ENCODE measurements at places on chromosomes 7 and 10.

- ATAC-seq, result no peak
- H3K27ac ChIP-seq, result no peak overlapping the region
- H3K36me3 ChIP-seq, result no peaks in the 10 kb centered on the region
- no peak overlapping the region for H3K4me3 ChIP-seq
- H3K4me1 ChIP-seq, result no peaks in the 10 kb centered on the region
Observed at GRCh38 chr10:129860396-129860795, 103.7 kb downstream of the EBF3 start.

DNA sequence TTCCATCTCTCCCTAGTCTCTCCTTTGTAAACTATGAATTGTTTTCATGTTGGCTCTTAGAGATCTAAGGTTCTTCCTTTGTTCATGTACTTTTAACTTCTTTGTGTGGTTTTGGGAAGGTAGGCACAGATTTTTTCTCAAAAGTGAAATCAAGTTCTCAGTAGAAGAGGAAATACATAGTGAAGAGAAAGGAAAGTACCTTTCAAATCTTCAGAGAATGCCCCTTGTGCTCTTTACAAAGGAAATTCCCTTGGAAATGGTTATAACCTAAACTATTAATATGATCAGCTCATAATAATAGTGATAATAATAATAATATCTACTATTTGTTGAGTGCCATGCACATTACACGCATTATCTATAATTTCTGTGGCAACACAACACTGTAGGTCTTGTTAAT is 318.5 kb downstream of the PRPF18 start:
- H3K4me3 ChIP-seq, result no peak overlapping the region
- H3K36me3 ChIP-seq, result peaks cover 5% of the 10 kb centered on the region
- peaks cover 12% of the 10 kb centered on the region for H3K27me3 ChIP-seq
- H3K4me1 ChIP-seq, result peaks cover 10% of the 10 kb centered on the region
- no peak overlapping the region for H3K27ac ChIP-seq
- no peak for ATAC-seq

DNA sequence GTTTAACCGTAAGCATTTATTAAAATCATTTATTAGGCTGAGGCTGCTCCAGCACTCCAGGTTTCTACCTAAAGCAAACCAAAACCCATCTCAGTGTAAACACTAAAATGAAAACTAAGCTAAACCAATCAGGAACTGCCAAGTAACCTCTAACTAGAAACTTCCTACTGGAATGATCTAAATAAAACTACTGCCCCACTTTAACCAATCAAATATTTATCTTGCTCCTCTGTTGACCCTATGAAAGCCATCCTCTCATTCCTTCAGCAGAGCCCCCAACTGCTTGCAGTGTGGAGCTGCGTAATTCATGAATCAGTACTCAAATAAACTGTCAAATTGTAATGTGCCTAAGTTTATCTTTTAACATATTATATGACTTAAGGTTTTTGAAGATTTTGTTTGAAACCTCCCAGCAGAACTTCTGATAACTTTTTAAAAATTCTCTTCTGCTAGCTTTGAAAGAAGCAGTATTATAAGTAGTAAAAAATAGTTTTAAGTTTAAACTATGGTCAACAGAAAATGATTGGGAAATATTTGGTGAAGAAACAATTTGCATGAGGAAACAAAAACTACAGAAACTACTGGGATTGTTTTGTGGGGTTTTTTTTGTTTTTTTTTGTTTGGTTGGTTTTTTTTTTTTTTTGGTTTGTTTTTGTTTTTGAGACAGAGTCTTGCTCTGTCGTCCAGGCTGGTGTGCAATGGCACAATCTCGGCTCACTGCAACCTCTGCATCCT is 47.4 kb downstream of the GPR37 start:
- no peaks in the 10 kb centered on the region for H3K27me3 ChIP-seq
- H3K4me1 ChIP-seq, result no peaks in the 10 kb centered on the region
- H3K27ac ChIP-seq, result no peak overlapping the region
- H3K36me3 ChIP-seq, result no peaks in the 10 kb centered on the region

- H3K27me3 ChIP-seq, result no peaks in the 10 kb centered on the region
- peaks cover 36% of the 10 kb centered on the region for H3K4me1 ChIP-seq
- H3K36me3 ChIP-seq, result peaks cover 51% of the 10 kb centered on the region
- ATAC-seq, result no peak
- H3K27ac ChIP-seq, result peak overlapping the region; percentile 59
- H3K4me3 ChIP-seq, result no peak overlapping the region
Observed at GRCh38 chr7:22864855-22865601, 42.4 kb upstream of the TOMM7 start.

GRCh38 chr10:25082276-25083204 is 66.1 kb downstream of the THNSL1 start:
- H3K36me3 ChIP-seq, result no peaks in the 10 kb centered on the region
- H3K4me1 ChIP-seq, result peaks cover 6% of the 10 kb centered on the region
- no peak overlapping the region for H3K27ac ChIP-seq

DNA sequence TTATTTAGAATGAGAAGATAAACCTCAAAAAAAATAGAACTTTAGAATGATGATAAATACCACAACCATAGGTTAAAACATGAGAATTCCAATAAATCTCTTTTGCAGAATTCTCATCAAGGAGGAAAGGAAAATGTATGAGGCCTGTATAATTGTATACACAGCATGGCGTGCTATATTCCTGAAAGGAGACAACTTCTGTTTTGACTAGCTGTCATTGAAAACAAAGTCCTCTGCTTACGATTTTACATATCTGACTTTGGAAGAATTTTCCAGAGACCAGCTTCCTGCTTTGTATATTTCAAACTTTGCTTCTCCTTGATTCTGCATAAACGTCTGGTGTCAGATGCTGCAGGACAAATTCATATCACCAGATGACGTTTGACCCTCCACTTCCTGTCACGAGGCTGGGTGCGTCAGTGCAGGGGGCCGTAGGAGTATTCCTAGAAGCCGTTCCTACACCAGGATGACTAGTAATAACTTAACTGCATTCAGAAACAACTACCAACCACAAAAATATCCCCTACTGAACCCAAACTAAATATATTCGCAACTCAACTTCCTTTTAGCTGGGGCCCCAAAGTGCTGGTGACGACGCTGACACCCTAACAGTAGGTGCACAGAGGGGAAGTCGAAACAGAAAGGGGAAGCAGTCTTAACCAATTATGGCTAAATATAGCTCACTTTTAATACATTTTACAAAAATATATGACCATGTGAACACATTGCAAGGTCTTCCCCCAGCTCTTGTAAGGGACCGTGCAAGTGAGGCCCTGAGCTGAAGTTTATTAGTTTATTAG is 178.6 kb upstream of the INHBA start:
- peak overlapping the region; percentile 61 for H3K4me3 ChIP-seq
- no peaks in the 10 kb centered on the region for H3K36me3 ChIP-seq

- H3K27ac ChIP-seq, result no peak overlapping the region
- no peak for ATAC-seq
- H3K36me3 ChIP-seq, result no peaks in the 10 kb centered on the region
- no peaks in the 10 kb centered on the region for H3K27me3 ChIP-seq
- H3K4me1 ChIP-seq, result no peaks in the 10 kb centered on the region
- no peak overlapping the region for H3K4me3 ChIP-seq
Observed at GRCh38 chr10:67114945-67115344, 189.1 kb downstream of the LRRTM3 start.

GRCh38 chr7:157020514-157021070 is 10.1 kb upstream of the MNX1 start:
- H3K27ac ChIP-seq, result no peak overlapping the region
- peaks cover 73% of the 10 kb centered on the region for H3K27me3 ChIP-seq
- H3K36me3 ChIP-seq, result no peaks in the 10 kb centered on the region
- ATAC-seq, result no peak
- H3K4me1 ChIP-seq, result peaks cover 32% of the 10 kb centered on the region

DNA sequence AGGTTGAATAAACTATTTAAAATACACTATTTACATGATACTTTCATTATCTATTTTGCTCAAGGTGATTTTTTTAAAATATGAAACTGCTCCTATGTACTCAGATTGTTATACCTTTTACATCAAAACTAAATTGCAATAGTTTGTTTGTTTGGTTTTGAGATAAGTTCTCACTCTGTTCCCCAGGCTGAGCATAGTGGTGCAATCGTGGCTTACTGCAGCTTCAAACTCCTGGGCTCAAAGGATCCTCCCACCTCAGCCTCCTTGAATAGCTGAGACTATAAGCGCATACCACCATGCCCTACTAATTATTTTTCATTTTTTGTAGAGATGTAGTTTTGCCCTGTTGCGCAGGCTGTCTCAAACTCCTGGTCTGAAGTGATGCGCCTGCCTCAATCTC is 12.7 kb downstream of the TAS2R60 start:
- H3K4me3 ChIP-seq, result no peak overlapping the region
- peaks cover 49% of the 10 kb centered on the region for H3K27me3 ChIP-seq
- H3K36me3 ChIP-seq, result no peaks in the 10 kb centered on the region
- no peak for ATAC-seq
- no peaks in the 10 kb centered on the region for H3K4me1 ChIP-seq
- no peak overlapping the region for H3K27ac ChIP-seq

DNA sequence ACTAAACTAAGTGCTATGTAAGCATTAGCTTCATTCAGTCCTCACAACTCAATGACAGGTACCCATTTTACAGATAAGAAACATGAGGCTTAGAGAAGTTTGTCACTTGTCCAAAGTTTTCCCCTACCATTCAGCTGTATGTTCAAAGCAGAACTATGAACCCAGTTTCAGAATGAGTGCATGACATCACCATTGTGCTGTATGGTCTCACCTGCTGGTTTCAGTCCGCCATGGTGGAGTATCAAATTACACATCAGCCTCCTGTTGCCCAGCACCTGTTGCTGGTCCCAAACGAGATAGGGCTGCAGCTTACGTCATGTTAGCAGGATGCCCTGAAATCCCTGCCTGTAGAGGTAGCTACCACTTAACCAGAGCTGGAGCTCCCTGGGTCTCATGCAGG is 95.0 kb downstream of the DYNC1I1 start:
- H3K36me3 ChIP-seq, result no peaks in the 10 kb centered on the region
- H3K4me1 ChIP-seq, result peaks cover 6% of the 10 kb centered on the region
- no peaks in the 10 kb centered on the region for H3K27me3 ChIP-seq
- no peak overlapping the region for H3K4me3 ChIP-seq

- H3K27ac ChIP-seq, result no peak overlapping the region
- H3K27me3 ChIP-seq, result no peaks in the 10 kb centered on the region
- no peak for ATAC-seq
- no peaks in the 10 kb centered on the region for H3K36me3 ChIP-seq
Observed at GRCh38 chr7:122211362-122211761, 67.3 kb upstream of the AASS start.

- peak overlapping the region; percentile 74 for H3K27ac ChIP-seq
- no peaks in the 10 kb centered on the region for H3K36me3 ChIP-seq
- peak overlapping the region; percentile 46 for H3K4me3 ChIP-seq
- no peak for ATAC-seq
Observed at GRCh38 chr10:70271996-70272924, 11.5 kb downstream of the NPFFR1 start.

DNA sequence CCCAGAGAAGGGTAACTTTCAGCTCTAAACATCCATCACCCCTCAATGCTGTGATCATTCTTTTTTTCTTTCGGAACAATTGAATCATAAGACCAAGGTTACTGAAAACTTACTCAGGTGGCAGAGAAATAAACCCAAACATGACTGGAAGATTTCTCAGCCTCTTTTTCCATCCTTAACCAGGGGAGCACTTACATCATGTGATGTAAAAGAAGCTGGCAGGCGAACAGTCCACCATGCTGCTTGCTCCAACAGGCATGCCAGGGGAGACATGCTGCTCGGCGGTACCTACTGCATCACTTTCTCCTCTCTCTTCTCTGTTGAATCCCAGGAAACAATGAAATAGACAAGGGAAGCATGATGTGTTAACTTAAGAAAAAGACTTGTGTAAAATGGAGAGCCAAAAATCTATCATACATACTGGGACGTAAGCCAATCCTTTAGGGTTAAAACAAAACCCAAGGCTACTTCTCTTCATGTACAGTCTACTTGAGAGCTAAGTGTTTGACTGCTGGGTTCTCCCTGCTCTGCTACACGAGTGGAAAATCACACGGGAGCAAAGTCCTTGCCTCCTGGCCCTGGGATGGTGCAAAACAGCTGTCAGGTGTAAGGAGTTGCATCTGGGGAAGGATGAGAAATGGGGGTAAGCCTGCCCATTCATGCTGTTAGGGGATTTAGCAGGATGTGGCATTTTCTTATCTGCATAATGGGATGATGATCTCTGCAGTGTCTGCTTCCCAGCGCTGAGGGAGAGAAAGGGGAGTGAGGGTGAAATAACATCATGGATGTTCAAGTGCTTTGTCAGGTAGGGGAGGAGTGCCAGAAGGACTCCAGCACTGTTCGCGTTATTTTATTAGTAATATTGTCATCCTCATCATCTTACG is 64.3 kb upstream of the ZNF438 start:
- peaks cover 17% of the 10 kb centered on the region for H3K27me3 ChIP-seq
- peaks cover 7% of the 10 kb centered on the region for H3K4me1 ChIP-seq
- no peak overlapping the region for H3K27ac ChIP-seq
- no peak overlapping the region for H3K4me3 ChIP-seq
- no peak for ATAC-seq
- no peaks in the 10 kb centered on the region for H3K36me3 ChIP-seq

GRCh38 chr7:3861941-3862340 is 560.9 kb downstream of the SDK1 start:
- H3K27ac ChIP-seq, result no peak overlapping the region
- H3K36me3 ChIP-seq, result no peaks in the 10 kb centered on the region
- H3K4me1 ChIP-seq, result peaks cover 12% of the 10 kb centered on the region

DNA sequence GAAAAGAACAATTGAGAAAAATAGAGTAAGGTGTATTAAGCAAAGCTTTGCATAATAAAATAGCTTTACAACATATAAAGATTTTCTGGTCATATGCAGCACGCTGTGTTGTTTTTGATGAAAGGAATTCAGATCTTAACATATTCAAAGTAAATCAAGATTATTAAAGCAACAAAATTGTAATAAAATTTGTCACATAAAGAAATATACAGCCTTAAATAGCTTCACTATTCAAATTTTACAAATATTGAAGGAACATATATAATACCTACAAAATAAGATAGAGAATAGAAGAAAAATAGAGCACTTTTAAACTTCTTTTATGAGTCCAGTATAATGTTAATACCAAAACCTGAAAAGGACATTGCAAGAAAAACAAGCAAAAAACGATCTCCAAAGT is 749.1 kb upstream of the POT1 start:
- H3K36me3 ChIP-seq, result no peaks in the 10 kb centered on the region
- no peak for ATAC-seq
- no peaks in the 10 kb centered on the region for H3K4me1 ChIP-seq
- H3K27ac ChIP-seq, result no peak overlapping the region
- no peak overlapping the region for H3K4me3 ChIP-seq
- no peaks in the 10 kb centered on the region for H3K27me3 ChIP-seq

GRCh38 chr10:131874991-131875451 is 25.8 kb upstream of the PPP2R2D start:
- ATAC-seq, result peak; percentile 52
- peaks cover 56% of the 10 kb centered on the region for H3K27me3 ChIP-seq
- no peaks in the 10 kb centered on the region for H3K36me3 ChIP-seq
- H3K4me3 ChIP-seq, result no peak overlapping the region
- H3K27ac ChIP-seq, result no peak overlapping the region
- peaks cover 7% of the 10 kb centered on the region for H3K4me1 ChIP-seq

DNA sequence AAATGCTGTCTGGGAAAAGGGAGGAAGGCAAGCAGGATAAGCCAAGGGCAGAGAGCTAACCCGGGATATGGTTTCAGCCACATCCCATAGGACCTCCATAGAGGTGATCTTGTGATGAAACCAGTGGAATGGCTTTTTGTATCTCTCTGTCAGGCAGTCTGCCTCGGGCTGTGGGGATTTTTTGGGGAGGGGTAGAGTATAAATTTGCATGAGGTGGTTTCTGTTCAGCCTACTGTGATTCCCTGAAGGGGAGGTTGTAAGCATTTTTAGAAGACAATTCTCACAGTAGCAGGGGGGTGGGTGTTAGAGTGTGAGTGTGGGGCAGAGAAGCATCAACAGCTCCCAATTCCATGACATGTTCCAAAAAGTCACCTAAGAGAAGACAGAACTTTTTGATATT is 11.8 kb downstream of the OR9A2 start:
- H3K27me3 ChIP-seq, result no peaks in the 10 kb centered on the region
- peak overlapping the region; percentile 38 for H3K4me3 ChIP-seq
- peaks cover 65% of the 10 kb centered on the region for H3K4me1 ChIP-seq
- ATAC-seq, result peak; percentile 82
- H3K36me3 ChIP-seq, result peaks cover 10% of the 10 kb centered on the region
- peak overlapping the region; percentile 74 for H3K27ac ChIP-seq
